Cardiac atrium fibroblast (primary cell): ENCODE measurements at places on chromosomes 11 and 22. TPM values are rescaled to one million over a fixed set of nuclear protein-coding genes. Genes with fewer than 3 reads are reported as not detected.

The APOL1 gene
- total RNA-seq: 4.9 and 5.0 TPM in 2 replicates

The CDC42EP2 gene
- total RNA-seq: 53.5 and 69.1 TPM in 2 replicates

The NXPE1 gene
- not detected in 2 replicates for total RNA-seq

The CASP12 gene
- total RNA-seq: not detected in 2 replicates

The OR8G1 gene
- total RNA-seq: not detected in 2 replicates

The TRIM49 gene
- not detected in 2 replicates for total RNA-seq
